ENCODE measurements at places on chromosomes 7 and 10. TPM values are rescaled to one million over a fixed set of nuclear protein-coding genes. Genes with fewer than 3 reads are reported as not detected.

The HOXA1 gene
- 8.3 TPM for total RNA-seq

DNA sequence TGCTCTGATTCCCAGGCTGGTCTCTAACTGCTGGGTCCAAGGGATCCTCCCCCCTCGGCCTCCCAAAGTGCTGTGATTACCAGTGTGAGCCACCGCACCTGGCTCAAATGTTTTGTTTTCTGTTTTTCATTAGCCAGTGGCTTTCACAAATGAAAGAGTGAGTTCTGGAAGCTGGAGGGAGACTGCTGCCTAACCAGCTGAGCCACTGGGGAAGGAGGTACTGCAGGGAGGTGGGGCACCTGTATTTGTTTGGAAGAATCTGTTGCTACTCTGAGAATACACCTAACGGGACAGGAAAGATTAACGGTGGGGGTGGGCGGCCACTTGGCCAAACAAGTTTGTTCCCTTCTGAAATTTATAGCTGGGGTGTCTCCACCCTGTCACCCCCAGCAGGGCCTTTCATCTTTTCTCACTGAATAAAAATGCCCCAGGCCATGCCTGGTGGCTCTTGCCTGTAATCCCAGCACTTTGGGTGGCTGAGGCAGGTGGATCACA lies 4.7 kb downstream of the STOX1 start:
- no peak for DNase-seq

GRCh38 chr7:124765401-124766352 lies at the start of gene GPR37:
Gene GPR37, minus strand, starts transcription at chr7:124765792. Its CDS starts 816 bp downstream, at chr7:124764976.
- peak; percentile 72 for DNase-seq

The NOS3 gene
- 5.3 TPM for total RNA-seq

The ARHGEF35 gene
- 13.7 TPM for total RNA-seq

The SPDYE11 gene
- total RNA-seq, result not detected

The INMT gene
- not detected for total RNA-seq

- no peak for DNase-seq
Measured at GRCh38 chr10:21207852-21208646, 310.9 kb upstream of the NEBL start.

The RNF32 gene
- total RNA-seq, result 0.68 TPM

The CLRN3 gene
- total RNA-seq, result not detected

DNA sequence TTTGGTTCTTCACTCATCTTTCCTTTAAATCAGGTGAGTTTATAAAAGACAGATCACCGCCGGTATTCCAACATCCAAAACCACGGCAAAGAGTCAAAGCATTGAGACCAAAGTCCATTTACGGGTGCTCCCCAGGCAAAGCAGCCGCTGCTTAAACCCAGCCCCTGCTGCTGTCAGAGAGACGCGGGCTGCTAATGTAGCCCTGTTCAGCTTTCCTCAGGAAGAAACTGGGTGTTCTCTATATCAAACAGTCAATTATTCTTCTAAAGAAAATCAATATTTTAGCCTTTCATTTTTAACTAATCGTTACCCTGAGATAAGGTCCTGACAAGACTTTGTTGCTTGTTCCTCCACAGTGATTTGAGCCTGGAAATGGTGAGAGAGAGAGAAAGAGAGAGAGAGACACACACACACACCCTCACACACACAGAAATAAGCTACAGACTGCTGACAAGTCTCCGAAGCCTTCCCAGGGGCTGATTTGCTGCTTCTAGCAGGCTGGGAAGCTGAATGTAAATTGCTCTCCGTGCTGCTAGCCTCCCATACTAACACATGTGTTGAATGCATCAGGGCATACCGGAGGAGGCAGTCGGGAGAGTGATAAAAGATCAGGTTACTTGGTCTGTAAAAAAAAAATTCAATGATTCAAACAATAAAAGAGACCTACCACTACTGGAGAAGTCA lies 183.0 kb upstream of the ANK3 start:
- DNase-seq, result peak; percentile 54

GRCh38 chr7:137798073-137798763 lies 48.6 kb downstream of the DGKI start:
- DNase-seq, result no peak

DNA sequence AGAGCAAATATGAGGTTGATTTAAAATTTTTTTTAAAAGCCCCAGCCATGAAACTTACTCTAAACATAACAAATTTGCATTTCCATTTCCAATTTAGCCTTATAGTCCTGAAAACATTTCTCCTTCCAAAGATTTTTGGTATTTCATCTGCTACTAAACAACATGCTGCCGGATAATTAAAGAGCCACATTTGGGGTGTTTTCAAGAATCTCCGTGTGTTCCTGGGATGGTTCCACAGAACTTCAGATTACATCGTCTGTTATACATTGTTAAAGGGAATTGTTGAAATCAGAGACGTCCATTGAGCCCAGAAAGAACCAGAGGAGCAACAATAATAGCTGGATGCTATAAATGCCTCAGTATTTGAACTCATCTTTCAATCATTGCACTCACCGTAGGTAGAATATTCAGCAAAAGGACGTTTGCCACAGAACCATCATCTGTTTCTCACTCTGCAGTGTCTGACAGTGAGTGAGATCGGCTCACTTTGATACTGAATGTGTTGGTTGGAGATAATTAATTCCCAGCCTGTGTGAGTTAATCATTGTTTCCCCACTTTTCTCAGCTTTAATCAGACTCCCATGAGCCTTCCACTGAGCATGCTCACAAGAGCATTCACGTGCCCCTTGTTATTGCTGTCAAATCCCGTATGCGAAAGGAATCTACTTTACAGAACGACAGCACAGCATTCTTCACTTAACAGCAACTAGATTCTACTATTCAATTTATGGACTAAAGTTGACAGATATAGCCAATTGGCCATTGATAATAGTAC lies 128.4 kb upstream of the PALS2 start:
- no peak for DNase-seq

- DNase-seq, result peak; percentile 73
Measured at GRCh38 chr7:119545118-119545517, 727.9 kb upstream of the KCND2 start.

DNA sequence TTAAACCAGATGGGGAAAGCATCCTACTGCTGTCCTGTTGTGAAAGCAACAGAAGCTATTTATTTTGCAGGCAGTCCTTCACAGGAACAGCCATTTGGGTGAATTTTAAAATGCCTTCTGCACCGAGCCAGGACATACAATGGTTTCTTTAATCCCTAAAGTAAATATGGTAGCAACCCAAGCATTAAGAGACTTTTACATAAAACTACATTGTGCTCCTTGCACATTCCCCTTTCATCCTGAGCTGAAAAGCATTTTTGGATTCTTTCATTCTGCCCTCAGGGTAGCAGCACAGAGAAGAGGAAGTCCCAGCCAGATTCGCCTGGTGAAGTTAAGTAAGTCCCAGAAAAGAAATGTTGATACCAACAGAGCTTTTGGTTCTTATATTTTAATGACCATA lies 84.0 kb upstream of the FAM3C start:
- no peak for DNase-seq

- DNase-seq, result peak; percentile 17
Measured at GRCh38 chr7:145698526-145699262, 417.9 kb upstream of the CNTNAP2 start.

The ASL gene
- total RNA-seq, result 37.9 TPM

The HOXA13 gene
- total RNA-seq, result not detected

- DNase-seq, result no peak
Measured at GRCh38 chr10:114437473-114438292, 33.4 kb upstream of the AFAP1L2 start.

DNA sequence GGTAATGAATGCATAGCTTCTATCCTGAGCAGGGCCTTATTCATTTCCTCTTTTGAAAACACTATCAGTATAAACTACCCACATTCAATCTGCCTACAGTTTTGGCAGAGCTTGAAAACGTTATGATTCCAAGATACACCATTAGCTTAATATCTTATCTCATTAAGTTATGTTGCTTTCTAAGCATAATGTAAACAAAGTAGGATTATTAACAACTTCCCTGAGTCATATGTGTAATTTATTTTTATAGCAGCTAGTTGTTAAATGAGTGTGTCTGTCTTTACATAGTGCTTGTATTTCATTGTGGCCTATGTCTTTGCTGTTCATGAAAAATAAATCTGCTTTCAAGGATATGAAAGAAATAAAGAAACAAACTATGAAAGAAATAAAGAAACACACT lies 106.2 kb upstream of the DLX6 start:
- no peak for DNase-seq

GRCh38 chr10:117830205-117830604 lies 216.5 kb downstream of the RAB11FIP2 start:
- DNase-seq, result no peak

- peak; percentile 85 for DNase-seq
Measured at GRCh38 chr7:110531186-110531585, 559.7 kb upstream of the LRRN3 start.

GRCh38 chr10:61346796-61347413 lies 106.3 kb downstream of the TMEM26 start:
- DNase-seq, result no peak

- no peak for DNase-seq
Measured at GRCh38 chr10:11144626-11145494, 127.2 kb downstream of the CELF2 start.

DNA sequence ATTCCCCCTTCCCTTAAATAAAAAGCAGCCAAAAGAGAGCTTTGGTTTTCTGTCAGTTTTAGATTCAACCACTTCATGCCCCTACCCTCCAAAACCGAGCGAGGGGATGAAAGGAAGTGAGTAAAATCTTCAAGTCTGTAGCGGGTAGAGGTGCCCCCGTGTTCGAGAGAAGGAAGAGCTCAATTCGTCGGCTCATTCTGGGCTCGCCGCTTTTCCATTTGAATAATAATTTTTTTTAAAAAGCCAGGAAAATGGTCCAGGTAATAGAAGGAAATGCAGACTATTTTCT lies 436.2 kb upstream of the GALNT17 start:
- no peak for DNase-seq

The VKORC1L1 gene
- 18.0 TPM for total RNA-seq

The CYP2C18 gene
- total RNA-seq, result not detected

The MCU gene
- total RNA-seq, result 34.1 TPM

The AGR3 gene
- not detected for total RNA-seq

DNA sequence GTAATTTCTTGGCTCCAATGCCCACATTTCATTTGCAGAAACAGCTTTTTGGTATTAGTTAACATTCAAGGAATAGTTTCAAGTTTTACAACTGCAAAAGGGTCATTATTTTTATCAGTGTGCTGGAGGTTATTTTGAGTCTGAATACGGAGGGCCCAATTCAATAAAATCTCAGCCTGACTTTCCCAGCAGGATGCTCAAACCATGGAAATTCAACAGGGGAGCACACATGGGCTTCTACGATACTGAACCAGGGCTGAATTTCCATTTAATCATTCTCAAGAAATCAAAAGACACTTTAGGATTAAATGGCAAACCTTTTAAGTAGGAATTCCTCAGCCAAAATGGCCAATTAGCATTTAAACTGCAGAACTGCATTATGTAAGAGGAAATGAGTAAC lies 700.9 kb upstream of the ANKRD30A start:
- no peak for DNase-seq

The MOGAT3 gene
- not detected for total RNA-seq

GRCh38 chr10:109467551-109467950 lies 455.8 kb downstream of the XPNPEP1 start:
- no peak for DNase-seq

- peak; percentile 51 for DNase-seq
Measured at GRCh38 chr7:43834463-43835251, 34.7 kb downstream of the MRPS24 start.

DNA sequence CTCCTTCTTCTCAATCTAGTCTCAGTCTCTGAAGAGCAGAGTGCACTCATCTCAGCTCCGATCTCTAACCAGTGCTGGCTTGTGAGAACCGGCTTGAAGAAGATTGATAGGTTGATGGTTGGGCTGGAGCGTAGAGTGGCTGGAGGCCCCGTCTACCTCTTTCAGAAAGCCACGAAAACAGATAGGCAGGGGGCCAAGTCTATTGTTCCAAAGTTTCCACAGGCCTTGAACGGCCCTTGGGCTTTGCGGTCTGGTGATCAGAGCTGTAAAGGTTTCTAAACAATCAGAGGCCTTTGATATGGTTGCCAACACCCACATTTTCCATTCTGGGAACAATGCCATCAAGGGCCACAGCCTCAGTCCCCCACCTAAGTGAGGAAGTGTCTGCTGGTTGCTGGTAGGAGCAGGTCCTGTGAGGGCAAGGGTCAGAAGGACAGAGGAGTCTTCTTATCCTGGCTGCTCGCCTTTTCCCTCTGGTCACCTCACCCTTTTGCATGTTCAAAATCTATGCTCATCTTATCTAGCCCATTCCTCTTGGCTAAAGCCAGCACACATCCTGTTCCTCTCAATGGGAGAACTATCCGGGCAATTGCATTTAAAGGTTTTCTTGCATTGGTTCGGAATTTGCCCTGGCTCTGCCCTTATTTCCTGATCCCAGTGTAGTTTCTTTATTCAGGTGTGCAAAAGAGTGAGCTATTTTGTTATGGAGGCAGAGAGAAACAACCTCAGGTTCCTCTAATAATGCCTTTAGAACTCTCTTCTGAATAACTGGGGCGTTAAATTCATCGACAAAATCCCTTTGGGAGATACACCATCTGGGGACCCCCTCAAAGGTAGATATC lies 70.3 kb upstream of the KMT2E start:
- DNase-seq, result peak; percentile 75

DNA sequence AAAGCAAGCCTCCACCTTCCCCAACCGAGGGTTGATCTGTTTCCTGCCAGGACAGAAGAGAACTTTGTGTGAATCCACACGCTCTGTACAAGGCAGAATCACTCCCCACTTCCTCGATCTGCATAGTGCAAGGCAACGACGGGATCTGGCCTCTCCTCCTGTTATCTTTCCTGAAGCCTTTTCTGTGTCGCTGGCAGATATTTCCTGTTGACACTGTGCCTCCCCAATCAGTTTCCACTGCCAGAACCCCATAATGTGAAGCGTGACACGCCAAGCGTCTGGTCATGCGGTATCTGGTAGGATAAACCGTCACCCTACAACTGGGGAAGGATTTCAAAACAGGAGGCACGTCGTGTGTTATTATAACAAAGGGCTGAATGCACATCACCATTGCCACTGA lies 57.2 kb downstream of the FAM171A1 start:
- no peak for DNase-seq

The PLAC9 gene
- total RNA-seq, result not detected

- DNase-seq, result no peak
Measured at GRCh38 chr7:115274-115911, 77.0 kb upstream of the FAM20C start.

GRCh38 chr10:34469446-34469845 lies 345.6 kb downstream of the PARD3 start:
- DNase-seq, result no peak

The CCDC3 gene
- total RNA-seq, result 0.32 TPM

The AVPI1 gene
- total RNA-seq, result 22.7 TPM

The KEL gene
- total RNA-seq, result not detected

The MACROH2A2 gene
- 33.9 TPM for total RNA-seq

DNA sequence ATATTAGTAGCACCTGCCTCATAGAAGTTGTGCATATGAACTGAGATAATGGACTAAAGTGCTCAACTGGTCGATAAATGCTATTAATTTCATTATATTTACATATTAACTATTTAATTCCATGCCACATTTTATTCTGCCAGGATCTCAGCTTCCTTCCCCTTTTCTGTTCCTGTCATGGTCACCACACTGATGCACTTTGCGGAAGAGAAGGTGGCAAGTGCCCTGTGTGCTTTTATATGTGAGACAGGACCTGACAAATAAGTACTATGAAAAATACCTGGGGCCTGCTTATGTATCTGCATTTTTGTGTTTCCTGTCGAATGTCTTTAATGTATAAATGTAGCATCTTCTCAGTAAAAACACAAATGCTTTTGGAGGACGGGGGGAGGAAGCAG lies 12.2 kb downstream of the ATP6V0E2 start:
- DNase-seq, result no peak

All from foreskin keratinocyte (primary cell).